ENCODE measurements at places on chromosomes 2 and 18. TPM values are rescaled to one million over a fixed set of nuclear protein-coding genes. Genes with fewer than 3 reads are reported as not detected.

DNA sequence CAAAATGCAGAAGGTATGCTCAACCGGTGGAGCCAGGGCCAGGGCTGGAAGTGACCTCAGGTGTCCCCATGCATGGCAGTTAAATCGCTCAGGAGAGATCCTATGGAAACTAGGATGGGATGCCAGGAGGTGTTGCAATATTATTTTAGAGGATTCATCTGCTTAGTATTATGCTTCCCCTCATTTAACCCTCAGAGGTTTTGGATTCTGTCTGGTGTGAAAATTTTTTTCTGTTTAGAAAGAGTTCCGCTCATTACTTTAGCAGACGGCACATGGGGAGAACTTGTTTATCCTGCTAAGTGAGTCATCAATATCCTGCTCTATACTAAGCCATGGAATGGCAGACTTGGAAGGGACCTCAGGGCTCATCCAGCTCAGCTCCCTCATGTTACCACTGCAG, 42.5 kb downstream of the TRIB2 start:
- H3K4me3 ChIP-seq = no peak overlapping the region
- DNase-seq = no peak
- no peak overlapping the region for H3K27ac ChIP-seq
- H3K36me3 ChIP-seq = no peaks in the 10 kb centered on the region
- H3K4me1 ChIP-seq = peaks cover 4% of the 10 kb centered on the region

DNA sequence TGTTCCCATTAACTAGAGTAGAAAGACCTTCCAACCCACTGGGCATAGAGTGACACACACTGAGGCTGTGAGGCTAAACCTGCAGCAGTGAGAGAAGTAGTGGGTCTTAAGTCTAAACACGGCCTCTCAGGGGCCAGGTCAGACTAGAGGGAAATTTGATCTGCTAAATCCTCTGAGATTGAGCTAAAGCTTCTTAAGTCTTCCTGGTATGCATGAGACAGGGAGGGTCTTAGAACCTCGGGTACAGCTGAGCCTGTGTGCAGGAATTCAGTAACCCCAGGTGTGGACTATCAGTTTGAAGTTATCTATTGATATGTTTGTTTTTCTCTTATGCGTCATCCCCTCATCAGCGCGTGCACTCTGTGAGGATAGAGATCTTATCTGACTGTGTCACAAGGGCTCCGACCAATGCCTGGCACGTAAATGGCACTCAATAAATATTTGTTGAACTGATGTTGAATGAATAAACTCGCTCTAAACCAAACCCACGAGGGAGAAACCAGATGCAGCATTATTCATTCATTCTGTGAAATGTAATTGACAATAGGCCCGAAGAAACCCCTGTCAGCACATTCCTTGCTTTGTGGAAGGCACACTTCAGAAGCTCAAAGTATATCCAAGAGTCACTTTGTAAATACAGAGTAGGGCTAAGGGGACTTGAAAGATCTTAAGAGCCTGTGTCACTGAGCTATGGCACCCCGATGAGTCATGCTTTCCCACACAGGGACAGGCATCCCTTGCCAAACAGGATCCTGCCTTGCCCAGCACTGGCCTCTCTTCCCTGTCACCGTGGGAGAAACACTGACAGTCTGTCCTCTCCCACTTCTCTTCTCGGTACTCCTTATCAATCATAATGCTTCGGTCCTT, 21.7 kb upstream of the RAB10 start:
- no peak overlapping the region for H3K4me3 ChIP-seq
- no peak for DNase-seq
- no peaks in the 10 kb centered on the region for H3K27me3 ChIP-seq
- H3K4me1 ChIP-seq = no peaks in the 10 kb centered on the region
- H3K36me3 ChIP-seq = no peaks in the 10 kb centered on the region
- no peak overlapping the region for H3K27ac ChIP-seq

DNA sequence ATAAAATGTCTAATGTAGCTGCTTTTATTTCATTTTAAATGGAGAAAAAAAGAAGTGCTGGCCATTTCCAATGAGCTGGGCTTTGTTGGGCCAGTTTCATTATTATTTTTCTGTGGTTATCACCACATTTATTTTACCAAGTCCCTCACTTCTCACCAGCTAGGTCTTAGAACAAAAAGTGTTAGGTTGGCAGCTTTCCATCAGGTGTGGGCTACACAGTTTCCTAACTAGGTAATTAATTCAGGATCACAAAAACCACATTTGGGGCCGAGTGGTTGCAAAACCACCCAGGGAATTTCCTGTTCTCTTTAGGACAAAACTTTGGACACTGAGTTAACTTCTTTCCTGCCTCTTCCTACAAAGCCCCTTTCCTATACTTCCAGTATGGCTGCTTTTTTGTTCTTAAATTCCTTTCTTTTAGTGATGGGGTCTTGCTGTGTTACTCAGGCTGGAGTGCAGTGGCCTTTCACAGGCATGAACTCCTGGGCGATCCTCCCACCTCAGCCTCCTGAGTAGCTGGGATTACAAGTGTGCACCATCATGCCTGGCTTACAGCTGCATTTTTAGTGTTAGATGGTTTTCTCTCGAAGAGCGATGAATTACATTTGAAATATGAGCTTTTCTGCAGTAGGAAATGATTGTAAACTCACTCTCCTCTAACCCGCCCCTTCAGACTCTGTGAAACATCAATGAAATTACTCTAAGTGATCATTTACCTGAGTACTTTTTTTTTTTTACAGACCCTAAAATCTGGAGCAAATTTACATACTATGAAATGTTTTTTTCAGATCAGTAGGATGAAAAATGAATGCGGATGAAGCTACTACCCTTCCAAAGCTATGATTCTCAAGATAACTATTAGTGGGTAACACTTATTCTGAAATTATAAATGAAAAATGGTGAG, 2.6 kb upstream of the ZFP36L2 start:
- no peaks in the 10 kb centered on the region for H3K27me3 ChIP-seq
- H3K4me3 ChIP-seq = peak overlapping the region; percentile 82

DNA sequence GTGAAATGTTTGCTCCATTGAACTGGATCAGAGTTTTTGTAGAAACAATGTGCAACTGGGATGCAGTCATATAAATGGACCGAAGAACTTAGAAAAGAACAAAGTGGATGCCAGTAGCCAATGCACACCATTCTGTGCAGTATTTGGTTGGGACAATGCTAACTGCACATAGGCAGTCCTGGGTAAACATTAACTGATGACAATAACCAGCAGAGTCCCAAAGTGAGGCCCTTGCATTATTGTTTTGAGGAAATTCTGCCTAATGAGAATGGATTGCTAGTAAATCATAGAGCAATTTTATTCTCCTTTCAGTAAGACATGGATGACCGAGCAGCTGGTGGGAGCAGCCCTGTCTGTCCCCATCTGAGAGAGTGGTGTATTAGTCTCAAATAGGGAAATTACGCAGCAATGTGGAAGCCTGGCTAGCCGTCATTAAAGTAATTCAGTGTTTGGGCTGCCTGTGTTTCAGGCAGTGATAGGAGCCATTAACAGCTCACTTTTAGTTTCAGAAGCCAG, 94.9 kb downstream of the KCTD1 start:
- no peaks in the 10 kb centered on the region for H3K4me1 ChIP-seq
- H3K27ac ChIP-seq = no peak overlapping the region
- H3K27me3 ChIP-seq = no peaks in the 10 kb centered on the region
- H3K4me3 ChIP-seq = no peak overlapping the region
- H3K36me3 ChIP-seq = no peaks in the 10 kb centered on the region
- DNase-seq = no peak

Gene MARCO
- not detected for total RNA-seq

Gene C18orf63
- total RNA-seq = not detected
